ENCODE measurements at places on chromosomes 12 and 14.

DNA sequence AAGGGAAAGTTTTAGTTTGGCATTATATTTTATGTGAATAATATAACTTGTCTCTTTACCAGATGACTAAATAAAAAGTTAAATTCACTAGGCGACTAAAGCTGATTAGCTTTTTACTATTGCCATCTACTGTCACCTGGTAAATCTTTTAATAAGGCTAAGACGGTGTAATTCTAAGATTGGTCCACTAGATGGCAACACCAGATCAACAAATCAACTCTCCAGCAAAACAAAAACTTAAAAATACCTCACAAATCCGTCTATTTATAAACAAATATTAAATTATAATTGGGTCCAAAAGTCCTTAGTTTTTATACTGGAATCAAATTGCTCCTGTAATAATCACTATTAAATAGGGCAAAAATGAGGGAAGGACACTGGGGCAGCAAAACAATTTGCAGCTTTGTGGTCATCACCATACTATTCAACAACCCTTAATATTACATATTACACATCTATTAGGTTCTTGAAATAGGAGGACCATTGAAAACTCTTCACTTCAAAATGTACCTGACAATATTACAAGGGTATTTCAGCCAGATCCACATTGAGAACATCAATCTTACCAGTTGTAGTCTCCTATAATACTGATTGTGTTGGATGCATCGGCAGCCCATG lies 47.9 kb downstream of the GALC start:
- DNase-seq, result no peak

- no peak for DNase-seq
Observed at GRCh38 chr12:102430661-102431060, 49.7 kb downstream of the IGF1 start.

DNA sequence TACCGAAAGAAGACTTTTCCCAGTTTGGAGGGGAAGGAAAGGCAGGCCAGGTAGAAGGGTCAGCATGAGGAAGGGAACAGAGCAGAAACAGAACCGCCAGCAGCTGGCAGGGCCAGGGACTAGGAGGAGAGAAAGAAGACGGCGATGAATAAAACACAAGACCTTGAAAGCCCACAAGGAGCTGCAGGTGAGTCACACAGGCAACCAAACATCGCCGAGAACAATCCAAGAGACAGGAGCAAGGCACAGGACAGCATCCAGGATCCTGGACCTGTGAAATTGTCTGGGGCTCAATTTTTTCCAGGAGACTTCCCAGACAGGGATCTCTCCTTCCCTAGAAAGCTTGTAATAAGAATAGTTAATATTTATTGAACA lies 47.3 kb downstream of the NUAK1 start:
- DNase-seq, result no peak

DNA sequence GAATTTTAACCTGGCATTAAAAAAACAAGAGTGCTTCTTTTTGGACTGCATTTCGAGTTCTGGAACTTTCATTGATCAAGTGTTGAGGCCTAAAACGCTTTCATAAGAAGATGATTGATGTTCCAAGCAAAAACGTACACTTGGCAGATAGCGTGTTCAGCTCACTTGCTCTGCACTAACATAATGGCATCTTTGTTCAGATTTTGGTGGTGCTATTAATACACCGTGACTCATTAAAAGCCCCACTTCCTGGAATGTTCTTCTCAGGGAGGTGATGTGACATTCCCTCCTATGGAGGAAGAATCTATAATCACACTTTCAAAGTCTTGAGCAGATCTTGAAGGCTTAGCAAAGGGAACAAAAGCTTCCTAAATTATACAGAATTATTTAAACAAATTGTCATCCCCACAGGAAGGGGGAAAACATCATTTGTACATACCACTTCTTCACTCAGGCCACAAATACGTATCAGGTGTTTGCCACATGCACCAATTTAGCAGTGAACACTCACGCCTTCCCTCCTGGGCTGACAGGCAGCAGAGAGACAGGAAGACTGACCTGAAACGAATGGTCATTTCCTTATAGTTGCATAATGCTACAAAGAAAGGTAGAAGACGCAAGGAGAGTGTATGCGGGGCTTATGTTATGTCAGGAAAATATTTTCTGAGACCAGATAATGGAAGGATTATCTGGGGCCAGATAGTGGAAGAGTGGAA lies 15.4 kb downstream of the HSP90AA1 start:
- DNase-seq, result no peak

- no peak for DNase-seq
Observed at GRCh38 chr12:23847857-23848256, 101.6 kb downstream of the SOX5 start.

GRCh38 chr12:38544330-38545066 lies 227.9 kb downstream of the ALG10B start:
- no peak for DNase-seq

GRCh38 chr14:68584786-68585185 lies 208.1 kb downstream of the ZFP36L1 start:
- no peak for DNase-seq

- DNase-seq, result no peak
Observed at GRCh38 chr14:24361326-24361725, 6.7 kb upstream of the NFATC4 start.

DNA sequence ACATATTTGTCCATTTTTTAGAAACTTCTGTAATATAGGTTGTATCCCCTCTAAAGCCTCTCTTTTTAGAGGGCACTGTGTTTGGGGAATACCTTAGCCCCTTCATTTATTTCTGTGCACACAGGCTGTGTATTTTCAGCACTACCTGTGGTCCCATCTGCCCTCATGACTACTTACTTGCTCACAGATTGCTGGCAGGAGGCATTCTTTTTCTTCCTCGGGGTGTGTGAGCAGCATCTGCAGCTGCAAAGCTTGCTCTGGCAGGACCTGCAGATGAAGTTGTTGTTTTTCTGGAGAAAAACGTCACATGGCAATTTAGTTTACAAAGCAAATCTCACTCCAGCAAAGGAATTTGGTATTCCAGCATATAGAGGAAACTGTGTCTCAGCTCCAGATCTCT lies 24.3 kb downstream of the ANG start:
- no peak for DNase-seq

DNA sequence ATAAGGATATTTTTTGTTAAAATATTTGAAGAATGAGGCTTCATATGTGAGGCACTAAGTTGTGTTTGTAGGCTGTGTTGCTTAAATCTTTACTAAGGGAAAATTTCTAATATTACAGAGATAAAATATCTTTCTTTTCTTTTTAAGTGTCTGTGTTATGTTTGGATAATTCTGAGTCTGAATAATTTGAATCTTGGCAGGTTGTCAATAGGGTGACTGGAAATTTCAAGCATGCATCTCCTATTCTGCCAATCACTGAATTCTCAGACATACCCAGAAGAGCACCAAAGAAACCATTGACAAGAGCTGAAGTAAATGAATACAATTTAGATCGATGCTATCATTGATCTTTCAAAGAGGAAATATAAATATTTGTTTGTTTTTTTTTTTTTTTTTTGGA lies 29.4 kb downstream of the TMPO start:
- no peak for DNase-seq

DNA sequence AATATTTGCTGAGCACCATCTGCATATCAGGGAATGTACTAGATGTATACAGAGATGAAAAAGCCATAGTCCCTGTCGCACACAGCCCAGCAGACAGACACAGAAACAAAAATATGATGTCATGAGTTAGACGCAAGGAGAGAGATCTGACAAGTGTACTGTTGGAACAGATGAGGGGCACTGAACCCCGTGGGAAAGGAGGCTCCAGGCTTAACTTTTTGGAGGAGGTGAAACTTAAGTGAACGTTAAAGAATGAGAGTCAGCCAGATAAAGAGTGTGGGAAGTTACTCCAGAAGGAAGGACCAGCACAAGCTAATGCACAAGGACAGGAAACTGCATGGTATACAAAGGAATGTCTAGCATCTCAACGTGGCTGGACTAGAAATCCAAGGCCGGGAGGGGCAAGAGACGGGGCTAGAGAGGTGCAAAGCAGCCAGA lies 2.5 kb upstream of the ACTN1 start:
- no peak for DNase-seq

- no peak for DNase-seq
Observed at GRCh38 chr14:24874514-24875202, 175.3 kb downstream of the STXBP6 start.

DNA sequence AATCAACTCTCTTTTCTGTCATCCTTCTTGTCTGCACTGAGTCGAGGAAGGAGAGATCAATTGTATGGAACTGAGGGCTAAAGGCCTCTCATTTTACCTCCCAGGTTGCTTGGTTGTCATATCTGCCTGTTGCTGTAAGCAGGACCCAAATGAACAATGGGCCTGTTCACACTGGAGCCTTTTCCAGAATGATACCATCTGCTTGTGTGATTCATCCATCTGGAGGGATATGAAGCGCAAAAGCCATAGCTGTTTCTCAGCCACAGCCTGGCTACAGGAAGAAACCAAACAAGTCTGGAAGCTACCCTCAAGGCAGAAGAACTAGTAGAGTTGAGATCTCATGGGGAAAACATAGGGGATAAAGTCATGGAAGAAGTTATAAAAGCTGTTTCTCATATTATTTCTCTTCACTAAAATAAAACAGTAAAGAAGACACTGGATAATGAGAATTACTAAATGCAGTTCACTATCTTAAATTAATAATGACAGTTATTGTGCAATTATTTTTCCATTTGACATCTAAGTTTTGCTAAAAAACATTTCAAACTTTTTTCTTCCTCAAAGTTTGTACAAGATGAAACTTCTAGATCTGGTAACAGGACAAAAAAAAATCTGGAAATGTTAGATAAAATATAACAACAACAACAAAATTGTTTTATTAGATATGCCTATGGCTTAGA lies 106.3 kb downstream of the SPTSSA start:
- DNase-seq, result no peak

GRCh38 chr12:15979096-15980092 lies 68.3 kb downstream of the DERA start:
- DNase-seq, result no peak

DNA sequence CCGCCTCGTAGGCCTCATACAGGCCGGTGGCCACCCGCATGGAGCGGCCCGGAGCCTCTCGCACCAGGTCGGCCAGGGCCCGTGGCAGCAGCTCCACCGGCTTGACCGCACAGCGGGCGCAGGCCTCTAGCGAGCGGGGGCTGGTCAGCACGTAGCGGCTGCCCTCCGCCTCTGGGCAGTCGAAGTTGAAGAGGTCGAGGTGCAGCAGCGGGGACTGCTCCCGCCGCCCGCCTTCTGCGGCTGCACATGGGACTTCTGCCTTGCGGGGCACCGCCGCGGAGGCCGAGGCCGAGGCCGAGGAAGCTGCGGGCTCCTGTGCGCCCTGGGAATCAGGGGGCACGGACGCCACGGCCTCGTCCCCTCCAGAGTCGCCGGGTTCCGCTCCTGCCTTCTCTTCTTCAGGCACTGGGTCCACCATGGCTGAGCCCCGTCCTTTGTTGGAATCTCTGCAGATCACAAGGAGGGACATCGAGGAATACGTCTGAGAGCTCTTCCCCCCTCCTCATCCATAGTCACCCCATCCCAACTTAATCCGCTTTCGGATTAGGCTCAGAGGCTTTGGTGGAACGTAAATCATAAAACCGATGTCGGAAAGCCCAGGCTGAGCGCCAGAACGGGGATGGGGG lies 1.4 kb downstream of the CCDC177 start:
- no peak for DNase-seq

- DNase-seq, result no peak
Observed at GRCh38 chr12:78385541-78385940, 479.0 kb upstream of the SYT1 start.

- DNase-seq, result no peak
Observed at GRCh38 chr12:11839091-11839641, 189.7 kb downstream of the ETV6 start.
